ENCODE measurements at places on chromosomes 1 and 21. TPM values are rescaled to one million over a fixed set of nuclear protein-coding genes. Genes with fewer than 3 reads are reported as not detected.

Gene AK5
- 21.6 TPM for total RNA-seq

GRCh38 chr1:212415107-212415841 is 588 bp upstream of the PACC1 start:
- no peak overlapping the region for H3K4me3 ChIP-seq
- H3K4me1 ChIP-seq: no peaks in the 10 kb centered on the region
- DNase-seq: no peak
- H3K27me3 ChIP-seq: no peaks in the 10 kb centered on the region

DNA sequence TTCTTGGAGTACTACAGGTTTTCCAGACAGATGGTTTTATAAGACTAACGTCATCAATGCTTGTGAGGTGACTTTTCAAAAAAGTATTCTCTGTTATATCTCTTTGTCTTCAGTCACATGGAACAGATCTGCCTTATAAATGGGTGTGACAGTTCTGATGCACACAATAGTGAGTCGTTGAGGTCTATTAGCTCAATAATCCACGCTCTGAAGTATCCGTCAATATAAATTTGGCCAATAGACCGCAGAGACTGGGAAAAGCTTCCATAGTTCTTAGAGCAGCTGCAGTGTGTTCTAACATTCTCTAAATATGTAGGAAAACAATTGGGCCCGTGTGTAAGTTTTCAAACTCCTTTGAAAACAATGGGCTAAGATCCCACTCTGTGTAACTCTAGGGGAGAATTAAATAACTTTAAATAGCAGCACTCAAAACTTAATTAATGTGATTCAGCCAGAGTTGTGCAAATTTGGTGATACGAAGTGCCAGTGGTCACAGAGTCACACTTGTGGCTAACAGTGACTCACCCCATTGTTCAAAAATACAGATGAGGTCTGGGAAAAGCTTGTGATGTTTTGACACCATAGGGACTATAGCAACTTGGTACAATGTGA is 316.0 kb downstream of the LMO4 start:
- no peaks in the 10 kb centered on the region for H3K36me3 ChIP-seq
- no peaks in the 10 kb centered on the region for H3K4me1 ChIP-seq
- DNase-seq: peak; percentile 42
- no peaks in the 10 kb centered on the region for H3K27me3 ChIP-seq

Gene MRPL24
- 58.8 TPM for total RNA-seq

Gene FCER1G
- total RNA-seq: not detected
